ENCODE measurements at places on chromosomes 2 and 18.

- no peak for DNase-seq
Observed at GRCh38 chr2:106261871-106262321, 67.8 kb upstream of the UXS1 start.

GRCh38 chr18:59123588-59124369, 15.9 kb upstream of the SEC11C start:
- DNase-seq: no peak

DNA sequence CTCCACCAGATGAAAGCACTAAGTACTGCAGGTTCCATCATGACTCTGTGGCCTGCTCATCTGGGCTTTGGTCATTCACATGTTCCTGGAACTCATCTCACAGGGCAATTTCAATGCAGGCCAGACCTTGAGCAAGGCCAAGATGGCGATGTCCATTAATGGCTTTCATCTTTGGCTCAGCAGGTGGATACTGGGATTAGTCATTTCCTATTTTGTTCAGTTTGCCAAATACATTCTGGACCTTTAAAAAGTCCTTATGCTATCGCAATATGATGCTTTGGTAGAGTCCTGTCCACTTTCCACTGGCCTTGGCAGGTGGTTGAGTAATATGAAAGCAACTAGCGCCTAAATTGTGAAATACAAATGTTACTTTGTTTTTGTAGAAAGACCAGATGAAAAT, 170.1 kb upstream of the REV1 start:
- no peak for DNase-seq

- no peak for DNase-seq
Observed at GRCh38 chr2:99473518-99474083, 16.2 kb downstream of the REV1 start.

DNA sequence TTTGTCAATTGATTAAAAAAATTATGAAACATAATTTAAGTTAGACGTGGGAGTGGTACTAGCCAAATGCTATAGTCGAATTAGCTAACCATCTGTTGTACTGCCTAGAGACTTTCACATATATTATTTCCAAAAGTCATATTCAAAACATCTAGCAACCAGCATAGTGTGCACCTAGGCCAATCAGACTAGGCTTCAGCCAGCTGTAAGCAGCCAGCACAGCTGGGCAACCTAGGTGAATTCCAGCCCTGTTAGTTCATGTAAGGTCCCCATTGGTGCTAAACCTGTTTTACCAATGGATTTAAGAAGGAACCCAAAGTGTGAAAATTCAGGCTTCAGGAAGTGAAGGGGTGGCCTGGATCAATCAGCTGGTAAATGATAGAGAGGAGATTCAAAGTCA, 144.3 kb downstream of the BCL2 start:
- DNase-seq: peak; percentile 51

DNA sequence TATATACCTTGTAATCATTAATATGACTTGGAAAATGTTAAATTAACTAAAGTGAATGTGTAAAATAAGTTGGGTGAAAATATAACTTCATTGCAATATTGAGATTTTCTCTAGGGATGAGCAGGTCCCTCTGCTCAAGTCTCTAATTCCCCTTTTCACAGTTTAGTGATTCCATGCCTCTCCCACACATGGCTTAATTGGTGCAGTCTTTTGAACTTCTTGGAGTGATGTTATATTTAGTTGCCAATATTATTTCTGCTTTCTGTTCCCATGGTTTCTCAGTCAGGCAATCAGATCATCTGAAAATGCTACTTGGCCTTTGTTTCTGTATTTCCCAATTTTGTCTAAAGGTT, 233.7 kb upstream of the SPOPL start:
- no peak for DNase-seq

- no peak for DNase-seq
Observed at GRCh38 chr18:11653521-11653920, 35.5 kb upstream of the GNAL start.

- no peak for DNase-seq
Observed at GRCh38 chr2:152330235-152330866, 4.6 kb upstream of the FMNL2 start.

- DNase-seq: no peak
Observed at GRCh38 chr2:181977661-181978350, 7.8 kb upstream of the PPP1R1C start.

DNA sequence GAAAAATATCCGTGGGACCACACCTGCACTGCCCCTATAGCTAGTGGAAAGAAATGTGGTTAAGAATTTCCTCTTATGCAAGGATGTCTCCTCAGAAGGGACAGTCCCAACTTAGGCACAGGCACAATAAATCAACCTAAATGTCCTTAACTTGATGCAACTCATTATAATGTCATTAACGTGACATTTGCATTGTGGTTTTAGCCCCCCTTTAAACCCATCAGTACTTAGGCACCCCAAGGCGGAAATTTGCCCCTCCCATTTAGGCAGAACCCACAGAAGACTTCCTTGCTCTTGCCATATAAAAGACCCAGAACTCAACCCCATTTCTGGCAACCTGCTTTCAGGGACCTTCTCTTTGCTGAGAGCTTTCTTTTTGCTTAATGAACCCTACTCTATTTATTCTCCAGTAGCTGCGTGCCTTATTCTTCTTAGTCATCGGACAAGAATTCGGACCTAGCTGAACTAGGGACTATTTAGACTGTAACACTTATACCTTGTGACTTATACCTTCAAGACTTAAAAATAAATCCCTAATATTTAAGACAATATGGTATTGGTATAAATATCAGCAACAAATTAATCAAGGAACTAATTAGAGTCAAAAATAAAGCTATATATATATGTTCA, 1281.6 kb upstream of the TMEFF2 start:
- DNase-seq: no peak

- no peak for DNase-seq
Observed at GRCh38 chr18:22841840-22842239, 91.3 kb upstream of the RBBP8 start.

GRCh38 chr2:120737340-120738101, 1.9 kb downstream of the GLI2 start:
- no peak for DNase-seq

DNA sequence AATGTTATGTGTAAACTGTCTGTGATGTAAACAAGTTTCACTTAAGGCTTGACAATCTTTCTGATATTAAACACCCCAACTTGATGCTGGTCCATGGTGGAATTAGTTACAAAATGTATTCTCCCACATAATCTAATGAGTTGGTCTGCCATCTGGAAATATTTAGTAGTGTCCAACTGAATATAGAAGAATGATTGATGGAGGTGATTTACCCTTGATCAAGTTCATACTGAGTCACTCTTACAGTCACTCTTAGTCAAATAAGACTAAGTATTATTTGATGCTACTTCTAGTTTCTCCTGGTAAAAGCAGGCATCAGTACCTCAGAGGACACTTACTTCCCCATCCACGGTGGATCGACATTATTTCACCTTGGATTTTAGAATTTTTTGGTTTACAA, 198.1 kb downstream of the SATB2 start:
- no peak for DNase-seq

- no peak for DNase-seq
Observed at GRCh38 chr18:69580107-69580506, 179.4 kb downstream of the DOK6 start.

- peak; percentile 72 for DNase-seq
Observed at GRCh38 chr18:44579028-44579702, 101.5 kb upstream of the SETBP1 start.

- no peak for DNase-seq
Observed at GRCh38 chr2:141923657-141924056, 207.2 kb downstream of the LRP1B start.

- DNase-seq: no peak
Observed at GRCh38 chr18:22241921-22242361, 72.6 kb downstream of the GATA6 start.

DNA sequence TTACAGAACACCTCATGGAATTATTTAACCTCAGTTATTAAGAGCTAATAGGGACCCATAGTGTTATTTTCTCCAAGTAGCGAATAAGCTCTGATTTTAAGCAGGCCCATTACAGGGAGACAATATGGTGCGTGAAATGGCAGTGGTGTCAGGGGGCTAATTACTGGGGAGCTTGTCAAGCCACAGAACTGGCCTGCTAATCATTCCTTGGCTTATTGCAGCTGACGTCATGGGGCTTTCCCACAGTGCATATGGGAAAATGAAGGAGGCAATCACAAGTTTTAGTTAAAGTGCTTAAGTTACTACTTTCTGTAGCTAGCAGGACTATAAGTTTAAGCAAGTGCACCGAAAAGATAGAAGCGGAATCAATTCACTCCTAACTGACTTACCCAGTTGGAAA, 262.5 kb downstream of the TGIF1 start:
- no peak for DNase-seq

- no peak for DNase-seq
Observed at GRCh38 chr18:9803698-9804516, 81.9 kb upstream of the TXNDC2 start.

DNA sequence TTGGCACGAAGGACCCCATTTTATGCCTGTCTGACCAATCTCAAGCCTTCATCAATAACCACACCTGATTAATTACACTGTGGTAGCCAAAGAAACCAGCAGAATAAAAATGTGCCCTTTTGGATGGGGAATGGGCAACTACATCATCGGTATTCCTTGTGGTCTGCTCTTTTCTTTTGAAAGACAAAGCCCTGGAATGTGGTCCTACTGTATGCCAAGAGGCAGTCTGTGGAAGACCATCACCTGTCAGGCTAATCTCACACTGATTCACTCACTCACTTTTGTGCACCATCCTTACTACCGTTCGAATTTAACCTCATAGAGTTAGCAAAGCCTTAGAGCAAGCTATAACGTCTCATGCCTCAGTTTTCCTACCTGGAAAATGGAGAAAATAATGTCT, 275.2 kb upstream of the LRRTM1 start:
- DNase-seq: no peak

GRCh38 chr2:96468904-96469303, 36.3 kb downstream of the NEURL3 start:
- no peak for DNase-seq

GRCh38 chr18:55406451-55406991, 181.5 kb downstream of the TCF4 start:
- no peak for DNase-seq

DNA sequence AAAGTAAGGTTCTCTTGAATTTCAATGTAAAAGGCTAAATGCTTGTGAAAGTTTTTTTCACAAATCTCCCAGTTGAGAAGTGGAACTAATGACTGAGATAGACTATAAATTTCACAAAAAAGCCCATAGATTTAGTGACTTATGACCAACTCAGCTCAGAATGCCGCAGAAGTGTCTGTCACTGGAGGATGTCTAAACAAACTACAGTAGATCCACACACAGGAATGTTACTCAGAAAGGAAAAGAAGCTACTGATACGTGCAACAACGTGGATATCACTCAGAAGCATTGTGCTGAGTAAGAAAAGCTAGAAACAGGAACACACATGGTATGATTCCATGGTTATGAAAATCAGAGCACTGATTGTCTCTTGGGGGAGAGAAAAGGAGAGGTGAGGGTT, 151.9 kb downstream of the DOCK10 start:
- no peak for DNase-seq

GRCh38 chr18:78154444-78154843, 825.2 kb upstream of the SALL3 start:
- DNase-seq: no peak

GRCh38 chr2:161947406-161947805, 126.6 kb downstream of the DPP4 start:
- no peak for DNase-seq

DNA sequence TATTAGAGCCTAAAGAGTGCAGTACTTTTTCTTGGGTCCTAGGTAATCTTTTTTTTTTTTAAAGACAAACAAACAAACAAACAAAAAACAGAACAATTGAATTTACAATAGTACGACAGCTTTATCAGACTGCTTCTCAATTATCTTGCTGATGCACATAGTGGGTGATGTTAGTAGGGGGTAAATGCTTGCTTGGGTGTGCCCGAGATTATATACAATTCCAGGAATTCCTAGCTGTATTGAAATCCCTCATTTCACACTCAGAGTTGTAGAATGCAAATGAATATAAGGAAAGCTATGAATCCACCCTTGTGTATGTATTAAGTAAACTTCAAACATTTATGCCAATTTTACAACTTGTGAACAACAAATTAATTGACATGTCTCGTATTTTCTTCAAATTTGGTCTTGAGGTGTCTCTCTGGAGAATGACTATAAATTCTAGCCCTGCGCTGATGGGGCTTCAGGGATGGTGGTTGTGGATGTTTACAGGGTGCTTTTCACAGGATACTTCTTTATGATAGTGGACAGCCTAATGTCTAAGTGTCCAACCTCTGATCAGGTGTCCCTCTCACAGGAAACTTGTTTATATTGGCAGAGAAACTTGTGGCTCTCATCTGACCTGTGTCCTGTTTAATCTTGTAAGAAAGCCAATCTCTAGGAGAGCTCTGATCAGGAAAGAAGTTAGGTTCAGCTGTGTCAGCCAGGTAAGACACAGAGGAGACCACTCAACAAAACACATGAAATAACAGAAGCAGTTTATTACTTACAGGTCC, 61.9 kb upstream of the SLC39A10 start:
- no peak for DNase-seq

GRCh38 chr2:207459990-207460757, 69.6 kb upstream of the CREB1 start:
- no peak for DNase-seq

DNA sequence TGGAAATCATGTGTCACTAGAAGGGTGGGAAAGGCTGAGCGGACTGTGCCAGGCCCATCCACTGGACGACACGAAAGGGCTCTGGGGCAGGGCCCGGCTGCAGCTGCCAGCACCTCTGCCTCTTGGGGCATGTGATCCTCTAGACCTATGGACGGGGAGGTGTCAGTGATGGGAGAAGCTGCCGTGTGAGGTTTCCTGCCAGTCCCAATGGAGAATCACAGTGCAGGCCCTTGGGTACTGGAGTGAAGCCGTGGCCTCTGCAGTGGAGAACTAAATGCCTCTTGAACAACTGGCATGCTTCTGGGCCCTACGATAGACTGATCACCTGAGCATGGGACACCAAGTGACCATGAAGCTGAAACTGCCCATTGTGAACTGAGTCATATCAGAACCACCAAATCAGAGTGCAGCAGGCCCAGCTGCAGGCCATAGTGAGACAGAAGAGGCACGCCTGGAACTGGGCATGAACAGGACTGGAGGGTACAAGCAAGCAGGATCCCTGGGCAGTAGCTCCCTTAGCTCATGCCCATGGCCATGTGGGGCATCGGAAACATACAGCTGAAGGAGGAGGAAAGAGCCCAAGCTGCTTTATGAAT, 18.8 kb upstream of the RHOB start:
- no peak for DNase-seq

- DNase-seq: no peak
Observed at GRCh38 chr2:196827356-196827755, 18.2 kb upstream of the C2orf66 start.

All from Karpas-422 (cell line).